ENCODE measurements at places on chromosomes 7 and 10.
A peak's percentile ranks its signal among the peaks of the same experiment; 100 is the strongest.

DNA sequence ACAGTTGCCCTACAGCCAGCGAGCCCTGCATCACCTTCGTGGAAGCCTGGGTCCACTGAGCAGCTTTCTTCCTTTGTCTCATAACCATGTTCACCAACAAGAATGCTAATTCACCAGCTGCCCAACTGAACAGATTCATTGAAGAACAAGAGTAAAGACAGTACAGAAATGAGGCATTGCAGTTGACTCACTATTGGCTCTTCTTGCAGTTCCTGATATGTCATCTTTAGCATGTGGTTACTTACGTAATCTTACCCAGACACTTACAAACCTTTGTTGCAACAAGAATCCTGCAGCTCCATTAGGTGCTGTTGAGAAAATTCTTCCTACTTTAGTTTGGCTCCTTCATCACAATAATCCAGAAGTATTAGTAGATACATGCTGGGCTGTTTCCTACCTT, 174.0 kb upstream of the TPK1 start:
- DNase-seq = no peak

DNA sequence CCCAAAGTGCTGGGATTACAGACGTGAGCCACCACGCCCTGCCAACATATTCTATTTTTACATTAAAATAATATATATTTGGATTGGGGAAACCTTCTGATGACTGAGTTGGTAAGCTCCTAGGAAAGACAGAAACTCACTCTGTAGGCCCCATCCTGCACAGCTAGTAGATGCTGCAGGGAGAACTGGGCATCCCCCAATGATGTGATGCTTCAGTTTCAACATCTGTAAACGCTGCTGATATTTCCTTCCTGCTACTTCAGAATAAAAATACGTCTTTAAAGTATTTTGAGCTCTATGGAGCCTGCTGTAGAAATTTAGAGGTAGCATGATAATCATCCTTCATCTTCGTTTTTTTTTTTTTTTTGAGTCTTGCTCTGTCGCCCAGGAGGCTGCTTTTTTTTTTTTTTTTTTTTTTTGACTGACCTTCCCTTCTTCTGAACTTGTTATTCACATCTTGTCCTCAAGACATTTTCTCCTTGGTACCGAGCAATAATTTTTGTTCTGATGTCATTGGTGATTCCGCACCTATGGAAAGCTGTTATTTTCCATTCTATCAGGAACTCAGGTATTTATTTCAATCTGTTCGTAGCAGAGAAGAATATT, 21.8 kb upstream of the INPP5F start:
- no peak for DNase-seq

DNA sequence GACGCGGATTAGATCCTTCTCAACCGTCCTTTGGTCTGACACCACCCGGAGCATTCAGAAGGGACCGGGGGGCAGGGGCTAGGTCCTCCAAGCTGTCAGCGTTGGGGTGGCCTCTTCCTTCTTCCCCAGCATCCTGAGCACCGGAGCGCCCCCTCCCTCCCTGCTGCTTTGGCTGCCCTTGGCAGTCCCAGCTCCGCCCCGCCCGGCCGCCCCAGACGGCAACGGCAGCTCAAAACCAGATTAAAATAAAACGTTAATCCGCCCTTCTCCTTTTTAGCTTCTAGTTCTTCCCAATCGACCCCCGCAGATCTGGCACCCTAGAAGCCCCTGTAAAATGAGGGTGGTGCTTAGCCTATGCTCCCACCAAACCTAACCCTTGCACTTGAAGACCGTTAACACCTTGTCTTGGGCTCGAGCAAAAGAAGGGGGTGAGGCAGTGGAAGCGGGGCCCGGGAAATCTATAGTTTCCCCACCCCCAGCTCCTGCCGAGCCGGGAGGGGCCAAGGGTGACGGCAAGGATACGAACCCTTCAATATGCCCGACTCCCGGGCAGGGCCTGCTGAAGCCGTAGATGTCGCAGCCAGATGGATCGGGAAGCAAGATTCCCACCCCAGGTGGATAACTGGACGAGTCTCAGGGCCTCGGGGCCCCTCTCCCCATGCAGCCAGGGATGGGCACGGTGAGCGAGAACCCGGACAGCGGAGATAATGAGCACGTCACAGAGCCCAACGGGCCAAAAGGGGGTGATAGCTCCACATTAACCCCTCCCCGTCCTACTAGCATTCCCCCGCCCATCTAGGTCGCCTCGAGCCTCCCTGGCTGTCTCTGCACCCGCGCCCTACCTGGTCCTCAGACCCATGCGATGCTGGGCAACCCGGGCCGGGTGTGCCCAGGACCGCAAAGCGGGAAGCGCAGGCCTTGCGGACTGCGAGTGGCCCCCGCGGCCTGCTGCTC, 169.7 kb downstream of the NRF1 start:
- DNase-seq = peak; percentile 19

DNA sequence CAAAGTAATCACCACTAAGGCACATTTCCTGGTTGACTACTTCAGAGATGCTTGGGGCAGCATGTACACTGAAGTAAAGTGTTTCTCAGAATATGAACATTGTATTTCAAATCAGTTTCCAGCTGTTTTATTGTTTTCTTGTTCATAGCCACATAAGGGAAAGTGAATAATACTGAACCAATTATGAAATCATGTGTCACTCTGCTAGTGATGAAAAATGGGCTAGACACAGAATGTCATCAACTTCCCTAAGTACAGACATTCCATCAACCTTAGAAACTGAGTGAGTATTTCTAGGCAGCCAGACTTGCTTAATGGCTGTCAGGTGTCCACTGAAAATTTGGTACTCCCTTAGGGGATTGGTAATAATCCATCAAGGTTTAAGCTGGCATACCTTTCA, 603.5 kb downstream of the ARL4A start:
- DNase-seq = no peak

GRCh38 chr7:142359694-142360279, 101.9 kb upstream of the PRSS58 start:
- DNase-seq = no peak

DNA sequence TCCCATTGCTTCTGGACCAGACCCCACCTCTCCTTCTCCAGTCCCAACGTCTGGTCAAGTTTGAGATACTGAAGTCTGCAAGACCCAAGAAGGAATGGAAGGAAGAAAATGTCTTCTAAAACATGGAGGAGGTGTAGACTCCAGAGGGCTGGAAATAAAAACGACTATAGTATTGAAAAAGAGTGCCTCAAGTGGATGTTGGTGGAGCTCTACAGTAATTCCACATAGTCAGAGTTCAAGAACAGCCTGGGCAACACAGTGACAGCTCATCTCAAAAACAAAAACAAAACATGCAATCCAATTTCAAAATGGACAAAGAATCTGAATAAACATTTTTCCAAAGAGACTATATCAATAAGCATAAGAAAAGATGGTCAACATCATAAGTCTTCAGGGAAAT, 2.3 kb upstream of the PCGF6 start:
- no peak for DNase-seq

- no peak for DNase-seq
These were observed 1.1 kb upstream of the CSGALNACT2 start for GRCh38 chr10:43136995-43137716.

- DNase-seq = no peak
These were observed 891.5 kb upstream of the CELF2 start for GRCh38 chr10:10126218-10126617.

- no peak for DNase-seq
These were observed 29.8 kb downstream of the PLAU start for GRCh38 chr10:73940634-73941221.

DNA sequence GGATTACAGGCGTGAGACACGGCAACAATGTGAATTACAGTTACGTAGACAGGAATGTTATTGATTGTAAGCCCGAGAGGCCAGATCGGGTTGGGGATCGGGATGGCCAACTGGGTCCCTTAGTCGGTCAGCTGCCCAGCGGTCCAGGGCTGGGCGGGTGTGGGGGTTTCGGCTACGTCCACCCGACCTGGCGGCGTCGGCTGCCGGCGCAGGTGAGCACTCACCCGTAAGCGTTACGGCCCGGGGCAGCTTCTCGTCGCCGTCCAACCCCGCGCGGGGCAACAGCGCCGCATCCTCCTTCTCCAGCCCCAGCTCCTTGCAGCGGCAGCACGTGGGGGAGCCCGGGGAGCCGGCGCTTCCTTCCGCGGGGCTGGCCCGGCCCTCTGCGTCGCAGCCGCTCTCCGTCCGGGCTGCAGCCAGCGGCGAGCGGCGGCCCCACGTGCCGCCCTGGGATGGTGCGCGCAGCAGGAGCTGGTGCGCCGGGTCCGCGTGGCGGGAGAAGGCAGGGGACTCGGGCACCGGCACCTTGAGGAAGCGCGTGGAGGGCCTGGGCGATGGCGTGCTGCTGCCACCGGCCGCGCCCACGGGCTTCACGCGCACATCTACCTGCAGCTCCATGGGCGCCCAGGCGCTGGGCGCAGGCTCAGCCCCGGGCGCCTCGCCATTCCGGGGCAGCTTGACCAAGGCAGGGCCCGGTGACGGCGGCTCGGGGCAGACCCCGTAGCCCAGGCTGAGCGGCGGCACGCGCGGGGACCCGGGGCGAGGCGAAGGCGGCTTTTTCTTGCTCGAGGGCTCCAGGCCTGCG, 609 bp downstream of the KLRG2 start:
- no peak for DNase-seq

- DNase-seq = peak; percentile 24
These were observed 75.7 kb upstream of the EFCAB10 start for GRCh38 chr7:105656922-105657521.

DNA sequence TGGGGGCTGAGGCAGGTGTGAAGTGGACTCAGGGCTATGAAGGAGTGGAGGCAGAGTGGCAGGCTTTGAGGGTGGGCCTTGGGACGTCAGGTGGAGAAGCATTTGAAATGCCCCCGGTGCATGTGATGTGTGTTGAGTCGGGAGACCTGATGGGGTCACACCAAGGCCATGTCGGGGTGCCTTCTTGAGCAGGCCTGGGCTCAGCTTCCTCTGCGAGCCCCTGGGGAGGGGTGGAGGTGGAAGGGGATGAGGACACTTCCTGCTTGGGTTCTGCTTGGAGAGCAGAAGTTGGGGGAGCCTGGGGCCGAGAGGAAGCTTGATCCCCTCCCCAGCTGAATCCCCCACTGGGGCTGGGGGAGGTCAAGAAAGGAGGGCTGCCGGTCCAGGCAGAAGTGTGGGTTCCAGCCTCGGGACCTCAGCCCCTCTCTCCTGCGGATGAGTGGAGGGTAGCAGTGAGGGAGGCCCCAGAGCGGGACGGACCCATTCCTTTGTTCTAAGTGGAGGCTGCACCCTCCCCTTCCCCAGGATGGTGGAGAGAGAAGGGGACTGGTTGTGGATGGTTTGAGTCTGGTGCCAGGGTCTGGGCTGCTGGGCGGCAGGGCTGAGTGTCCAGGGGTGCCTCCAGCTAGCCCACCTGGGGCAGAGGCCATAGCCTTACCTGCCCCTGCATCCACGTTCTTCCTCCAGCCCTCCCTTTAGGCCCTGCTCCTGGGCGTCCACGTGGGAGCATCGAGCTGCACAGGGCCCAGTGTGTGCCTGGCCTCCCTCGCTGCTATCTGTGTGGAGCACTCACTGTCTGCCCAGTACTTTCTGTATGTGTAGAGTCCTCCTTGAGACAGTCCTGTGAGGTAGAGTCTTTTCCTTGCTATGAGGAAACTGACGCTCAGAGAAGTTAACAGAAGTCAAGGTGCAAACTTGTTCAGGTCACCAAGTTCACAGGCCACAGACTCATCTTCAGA, 36.7 kb downstream of the PRF1 start:
- no peak for DNase-seq

GRCh38 chr7:130189343-130189742, 15.9 kb downstream of the TMEM209 start:
- no peak for DNase-seq

GRCh38 chr10:103649654-103650423, 156.3 kb downstream of the NEURL1 start:
- peak; percentile 3 for DNase-seq

- DNase-seq = no peak
These were observed 633.4 kb upstream of the MGMT start for GRCh38 chr10:128833671-128834070.

GRCh38 chr7:36449685-36450084, 60.0 kb downstream of the ANLN start:
- no peak for DNase-seq

- DNase-seq = no peak
These were observed 10.7 kb downstream of the LBX1 start for GRCh38 chr10:101218351-101219138.

DNA sequence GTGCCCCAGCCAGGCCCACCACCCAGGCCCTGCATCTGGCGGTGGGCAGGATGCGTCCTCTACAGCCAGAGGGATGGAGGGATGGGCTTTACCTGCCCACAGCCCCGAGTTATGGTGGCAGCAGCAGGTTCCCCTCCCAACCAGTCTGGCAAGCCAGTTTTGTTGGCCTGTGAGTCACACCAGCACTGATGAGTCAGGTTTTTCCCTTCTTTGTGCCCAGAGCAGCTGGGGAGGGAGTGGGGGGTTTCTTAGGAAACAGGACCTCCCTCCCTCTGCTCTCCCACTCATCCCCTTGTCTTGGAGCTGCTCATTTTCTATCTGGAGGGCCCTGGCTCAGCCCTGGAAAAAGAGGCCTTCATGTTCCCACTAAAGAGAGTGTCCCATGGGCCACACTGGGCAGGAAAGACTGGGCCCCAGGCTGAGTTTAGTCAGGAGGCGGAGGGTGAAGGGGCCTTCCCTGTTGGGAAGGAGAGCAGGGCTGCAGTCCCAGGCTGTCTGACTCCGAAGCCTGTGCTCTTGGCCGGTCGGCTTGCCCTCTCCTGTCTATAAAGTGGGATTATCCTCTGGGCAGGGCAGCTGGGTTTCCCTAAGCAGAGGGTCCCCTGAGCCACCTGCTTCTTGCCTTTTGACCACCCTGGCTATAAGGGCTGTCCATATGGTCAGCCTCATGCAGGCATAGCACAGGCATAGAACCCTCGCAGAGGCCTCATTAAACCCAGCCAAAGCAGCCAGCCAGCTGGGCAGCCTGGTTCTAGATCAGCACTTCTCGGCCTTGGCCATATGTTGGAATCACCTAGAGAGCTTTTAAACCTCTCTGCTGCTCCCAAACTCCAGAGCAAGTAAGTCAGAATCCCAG, 30.2 kb upstream of the ANKRD2 start:
- no peak for DNase-seq

- no peak for DNase-seq
These were observed 5.6 kb downstream of the SSC4D start for GRCh38 chr7:76403780-76404494.

GRCh38 chr10:123399276-123399839, 245.2 kb downstream of the BUB3 start:
- no peak for DNase-seq

All from NCI-H2029 treated with DMSO at 0.1 percent for 48 hours (cell line).